ENCODE measurements at places on chromosomes 1 and 21. TPM values are rescaled to one million over a fixed set of nuclear protein-coding genes. Genes with fewer than 3 reads are reported as not detected.

- no peaks in the 10 kb centered on the region for H3K36me3 ChIP-seq
- no peaks in the 10 kb centered on the region for H3K27me3 ChIP-seq
- H3K4me3 ChIP-seq, result no peak overlapping the region
- H3K4me1 ChIP-seq, result no peaks in the 10 kb centered on the region
- no peak overlapping the region for H3K27ac ChIP-seq
- DNase-seq, result no peak
Measured at GRCh38 chr1:197305925-197306324, 37.9 kb downstream of the CRB1 start.

DNA sequence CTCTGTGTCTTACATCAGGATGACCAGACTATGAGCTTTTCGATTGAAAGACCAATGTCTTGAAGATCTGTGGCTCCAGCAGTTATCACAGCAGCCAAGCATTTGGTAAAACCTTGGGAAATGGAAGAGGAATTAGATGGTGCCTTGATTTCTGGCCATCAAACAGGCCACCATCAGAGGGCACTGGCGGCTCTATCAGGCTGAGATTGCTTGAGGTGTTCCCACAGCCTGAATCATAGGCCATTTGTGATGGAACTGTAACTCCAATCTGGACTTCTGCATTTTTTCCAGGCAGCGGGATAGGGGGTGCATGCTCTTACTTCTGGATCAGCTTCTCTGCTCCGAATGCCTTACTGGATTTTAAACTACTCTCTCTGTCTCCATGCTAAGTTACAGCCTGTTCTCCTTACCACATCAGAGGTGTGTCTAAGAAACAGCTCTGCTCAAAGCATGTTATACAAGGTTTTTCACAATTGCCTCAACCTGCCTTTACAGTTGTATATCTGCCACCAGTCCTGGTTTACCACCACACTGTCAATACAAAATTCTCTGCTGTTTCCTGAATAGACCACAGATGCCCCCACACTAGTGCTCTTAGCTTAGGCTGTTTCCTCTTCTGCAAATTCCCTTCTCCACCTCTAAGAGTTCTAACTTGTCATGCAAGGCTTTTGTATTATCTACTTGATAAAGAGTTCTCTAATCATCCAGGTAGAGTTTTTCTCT lies 180.9 kb downstream of the PTGER3 start:
- no peak for DNase-seq
- no peak overlapping the region for H3K27ac ChIP-seq
- no peaks in the 10 kb centered on the region for H3K36me3 ChIP-seq
- H3K4me1 ChIP-seq, result no peaks in the 10 kb centered on the region

DNA sequence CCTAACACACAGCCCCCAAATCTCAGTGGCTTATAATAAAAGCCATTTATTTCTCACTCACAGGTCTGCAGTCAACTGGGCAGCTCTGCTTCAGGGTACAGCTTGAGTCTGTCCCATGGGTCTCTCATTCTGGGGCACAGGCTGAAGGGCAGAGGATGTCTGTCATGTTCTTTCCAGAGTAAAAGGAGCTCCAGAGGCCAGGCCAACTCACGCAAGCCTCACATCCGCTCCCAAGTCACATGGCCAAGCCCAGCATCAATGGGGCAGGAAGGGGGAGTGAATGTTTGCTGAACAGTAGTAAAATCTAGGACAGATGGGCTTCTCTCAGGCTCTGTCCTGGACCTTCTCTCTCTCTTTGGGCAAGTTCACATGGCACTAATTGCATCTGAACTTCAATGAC lies 7.1 kb upstream of the SSBP3 start:
- no peak for DNase-seq
- H3K36me3 ChIP-seq, result no peaks in the 10 kb centered on the region
- no peak overlapping the region for H3K4me3 ChIP-seq
- H3K27me3 ChIP-seq, result no peaks in the 10 kb centered on the region

- no peak overlapping the region for H3K27ac ChIP-seq
- no peaks in the 10 kb centered on the region for H3K4me1 ChIP-seq
Measured at GRCh38 chr1:8294170-8294697, 23.7 kb upstream of the SLC45A1 start.

GRCh38 chr1:111937147-111937725 lies 52.2 kb downstream of the KCND3 start:
- H3K36me3 ChIP-seq, result no peaks in the 10 kb centered on the region
- no peak overlapping the region for H3K27ac ChIP-seq
- H3K4me1 ChIP-seq, result no peaks in the 10 kb centered on the region
- no peak overlapping the region for H3K4me3 ChIP-seq
- DNase-seq, result no peak
- no peaks in the 10 kb centered on the region for H3K27me3 ChIP-seq

DNA sequence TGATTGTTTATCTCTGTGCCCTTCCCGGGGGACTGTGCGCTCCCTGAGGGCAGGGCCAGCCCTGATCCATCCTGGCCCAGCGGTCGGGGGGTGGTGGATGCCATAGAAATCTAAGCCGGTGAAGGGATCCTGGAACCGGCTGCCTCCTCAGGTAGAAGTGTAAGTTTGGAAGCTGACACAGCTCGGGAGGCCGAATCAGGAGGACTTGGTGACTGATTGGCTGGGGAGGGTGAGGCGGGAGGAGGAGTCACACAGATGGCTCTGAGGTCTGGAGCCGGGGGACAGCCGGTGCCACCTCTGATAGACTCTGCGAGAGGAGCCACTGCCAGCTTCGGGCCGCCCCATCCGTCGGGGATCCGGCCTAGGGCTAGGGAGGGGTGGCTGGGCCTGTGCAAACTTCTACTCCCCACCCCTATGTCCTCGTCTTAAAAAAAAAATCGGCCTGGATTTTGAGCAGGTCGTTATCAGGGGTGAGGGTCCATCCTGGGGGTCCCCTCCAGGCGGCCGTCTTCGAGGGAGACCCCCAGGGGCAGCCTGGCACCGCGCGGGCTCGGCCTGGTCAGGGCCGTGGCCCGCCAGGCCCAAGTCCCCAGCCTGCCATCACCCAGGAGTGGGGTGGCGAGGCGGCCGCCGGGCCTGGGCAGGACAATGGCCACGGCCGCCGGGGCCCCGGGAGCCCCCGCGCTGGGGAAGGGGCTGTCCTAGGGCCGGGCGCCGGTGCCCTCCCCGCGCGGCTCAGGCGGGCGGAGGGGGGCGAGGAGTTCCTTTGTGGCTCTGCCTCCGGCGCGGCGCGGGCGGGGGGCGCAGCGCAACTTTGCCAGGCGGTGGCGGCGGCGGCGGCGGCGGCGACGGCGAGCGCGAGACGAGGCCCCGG lies 708 bp upstream of the ZNF362 start:
- peak overlapping the region; percentile 35 for H3K4me3 ChIP-seq
- peak overlapping the region; percentile 72 for H3K27ac ChIP-seq
- no peaks in the 10 kb centered on the region for H3K36me3 ChIP-seq

DNA sequence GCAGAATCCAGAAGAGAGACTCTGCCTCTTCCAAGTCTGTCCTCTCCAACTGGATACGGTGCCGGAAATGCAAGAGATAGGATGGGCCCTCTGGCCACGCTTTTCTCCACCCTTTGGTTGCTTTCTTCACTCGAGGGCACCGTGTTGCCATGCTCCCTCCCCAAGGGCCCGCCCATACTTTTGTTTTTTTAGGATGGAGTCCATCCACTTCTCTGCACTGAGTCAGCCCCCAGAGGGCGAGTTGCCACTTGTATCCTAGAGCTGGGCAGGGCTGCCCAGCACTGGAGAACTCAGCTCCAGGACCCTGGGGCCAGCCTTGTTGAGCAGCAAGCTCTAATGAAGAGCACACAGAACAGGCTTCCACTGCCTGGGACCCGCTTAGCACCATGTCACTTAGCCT lies 25.5 kb downstream of the IFNGR2 start:
- no peak overlapping the region for H3K4me3 ChIP-seq
- peaks cover 22% of the 10 kb centered on the region for H3K36me3 ChIP-seq
- H3K27ac ChIP-seq, result no peak overlapping the region
- DNase-seq, result no peak
- H3K27me3 ChIP-seq, result no peaks in the 10 kb centered on the region
- H3K4me1 ChIP-seq, result no peaks in the 10 kb centered on the region

- H3K27ac ChIP-seq, result no peak overlapping the region
- H3K27me3 ChIP-seq, result no peaks in the 10 kb centered on the region
- H3K36me3 ChIP-seq, result no peaks in the 10 kb centered on the region
Measured at GRCh38 chr1:213572912-213573647, 414.7 kb upstream of the PROX1 start.

- H3K36me3 ChIP-seq, result no peaks in the 10 kb centered on the region
Measured at GRCh38 chr1:98965394-98965793, 39.3 kb downstream of the PLPPR5 start.

DNA sequence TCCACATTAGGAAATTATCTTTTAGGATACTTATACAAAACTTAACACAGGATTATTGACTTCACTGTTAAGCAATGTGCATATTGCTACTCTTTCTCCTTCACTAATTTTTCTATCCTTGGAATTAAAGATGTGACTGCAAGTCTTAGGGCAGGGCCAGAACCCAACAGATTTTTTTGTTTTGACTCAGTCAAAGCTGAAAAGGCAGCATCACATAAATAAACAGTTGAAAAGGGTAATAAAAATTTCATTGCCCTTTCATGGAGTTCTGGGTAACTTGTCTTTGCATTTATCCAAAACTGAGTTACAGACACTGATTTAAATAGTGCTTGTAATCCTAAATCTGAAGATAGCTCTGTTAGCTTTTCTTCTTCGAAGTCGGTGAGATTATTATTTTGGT lies 1.9 kb upstream of the TMEM35B start:
- no peaks in the 10 kb centered on the region for H3K27me3 ChIP-seq
- H3K27ac ChIP-seq, result no peak overlapping the region
- H3K4me3 ChIP-seq, result no peak overlapping the region
- peaks cover 18% of the 10 kb centered on the region for H3K4me1 ChIP-seq
- no peak for DNase-seq

KRTAP10-1 gene
- total RNA-seq, result not detected

PRR9 gene
- not detected for total RNA-seq

All from naive thymus-derived CD4-positive, alpha-beta T cell (primary cell).